Activated CD8-positive, alpha-beta T cell treated with anti-CD3 and anti-CD28 coated beads for 36 hours (primary cell): ENCODE measurements at places on chromosomes 3 and 15. TPM values are rescaled to one million over a fixed set of nuclear protein-coding genes. Genes with fewer than 3 reads are reported as not detected.

GRCh38 chr3:58989163-58989562, 60.7 kb downstream of the CFAP20DC start:
- no peak for DNase-seq

GRCh38 chr3:70818145-70818544, 505.7 kb upstream of the MDFIC2 start:
- DNase-seq, result no peak

- DNase-seq, result no peak
Observed at GRCh38 chr15:95558131-95558530, 772.4 kb upstream of the NR2F2 start.

CORO2B gene
- not detected for total RNA-seq

ROBO1 gene
- total RNA-seq, result 9.0 TPM

DNA sequence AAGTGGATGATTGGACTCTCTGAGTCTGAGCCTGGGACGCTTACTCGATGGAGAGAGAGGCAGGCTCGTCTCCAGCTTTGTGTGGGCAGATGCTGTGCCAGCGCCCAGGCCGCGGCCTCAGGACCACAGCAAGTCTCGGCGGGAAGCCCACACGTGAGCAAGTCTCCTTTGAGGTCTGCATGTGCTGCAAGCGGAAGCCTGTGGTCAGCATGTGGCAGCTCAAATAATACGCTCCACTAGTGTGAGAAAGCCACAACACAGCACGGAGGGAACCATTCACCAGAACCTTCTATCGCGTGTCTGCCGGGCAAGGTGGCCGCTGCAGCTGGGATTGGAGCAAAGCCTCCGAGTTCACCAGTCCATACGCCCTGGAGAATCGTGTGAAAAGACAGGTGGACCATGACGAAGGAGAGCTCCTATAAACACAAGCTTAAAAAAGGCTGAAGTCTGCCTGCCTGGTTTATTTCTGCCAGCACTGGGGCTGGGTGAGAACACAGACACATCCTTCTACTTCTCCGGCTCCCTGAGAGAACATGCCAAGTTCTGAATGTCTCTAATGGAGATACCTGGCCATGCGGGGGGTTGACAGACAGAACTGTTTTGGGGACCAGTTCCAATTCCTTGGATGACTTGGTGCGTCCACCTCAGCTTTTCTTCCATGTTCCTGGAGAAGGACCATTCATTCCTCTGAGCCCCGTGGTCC, 82.0 kb upstream of the LRIG1 start:
- peak; percentile 53 for DNase-seq

FSTL1 gene
- 2.9 TPM for total RNA-seq

DNA sequence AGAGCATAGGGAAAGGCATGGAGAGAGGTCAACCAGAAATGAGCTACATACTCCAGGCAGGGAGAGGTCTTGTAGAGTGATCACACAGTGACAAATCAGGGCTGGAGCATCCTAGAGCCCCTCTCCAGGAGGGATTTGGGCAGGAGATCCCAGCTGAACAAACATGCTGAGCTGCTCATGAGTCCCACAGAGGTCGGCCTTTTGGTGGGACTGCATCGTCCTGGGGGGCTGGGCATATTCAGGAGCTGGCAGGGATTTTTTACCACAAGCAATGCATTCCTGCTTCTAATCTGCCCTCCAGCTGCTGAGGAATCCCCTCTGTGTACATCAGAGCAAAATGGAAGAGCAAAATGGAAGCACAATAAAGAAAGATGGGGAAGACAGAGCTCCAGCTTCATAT, 94.9 kb downstream of the NTRK3 start:
- no peak for DNase-seq

DNA sequence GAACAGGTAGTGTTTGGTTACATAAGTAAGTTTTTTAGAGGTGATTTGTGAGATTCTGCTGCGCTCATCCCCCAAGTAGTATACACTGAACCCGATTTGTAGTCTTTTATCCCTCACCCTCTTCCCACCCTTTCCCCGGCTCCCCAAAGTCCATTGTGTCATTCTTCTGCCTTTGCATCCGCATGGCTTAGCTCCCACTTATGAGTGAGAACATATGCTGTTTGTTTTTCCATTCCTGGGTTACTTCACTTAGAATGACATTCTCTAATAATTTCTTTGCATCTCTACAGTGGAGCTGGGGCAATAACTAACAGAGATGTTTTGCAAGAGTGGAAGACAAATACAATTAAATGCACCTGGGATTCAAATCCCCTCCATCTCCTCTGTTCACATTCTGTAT, 93.2 kb downstream of the TP63 start:
- DNase-seq, result no peak

EHD4 gene
- total RNA-seq, result 22.3 TPM

LRTM1 gene
- total RNA-seq, result not detected

GRCh38 chr3:166663194-166663593, 716.9 kb downstream of the ZBBX start:
- DNase-seq, result no peak

PRTG gene
- not detected for total RNA-seq

DUOXA2 gene
- not detected for total RNA-seq

DNA sequence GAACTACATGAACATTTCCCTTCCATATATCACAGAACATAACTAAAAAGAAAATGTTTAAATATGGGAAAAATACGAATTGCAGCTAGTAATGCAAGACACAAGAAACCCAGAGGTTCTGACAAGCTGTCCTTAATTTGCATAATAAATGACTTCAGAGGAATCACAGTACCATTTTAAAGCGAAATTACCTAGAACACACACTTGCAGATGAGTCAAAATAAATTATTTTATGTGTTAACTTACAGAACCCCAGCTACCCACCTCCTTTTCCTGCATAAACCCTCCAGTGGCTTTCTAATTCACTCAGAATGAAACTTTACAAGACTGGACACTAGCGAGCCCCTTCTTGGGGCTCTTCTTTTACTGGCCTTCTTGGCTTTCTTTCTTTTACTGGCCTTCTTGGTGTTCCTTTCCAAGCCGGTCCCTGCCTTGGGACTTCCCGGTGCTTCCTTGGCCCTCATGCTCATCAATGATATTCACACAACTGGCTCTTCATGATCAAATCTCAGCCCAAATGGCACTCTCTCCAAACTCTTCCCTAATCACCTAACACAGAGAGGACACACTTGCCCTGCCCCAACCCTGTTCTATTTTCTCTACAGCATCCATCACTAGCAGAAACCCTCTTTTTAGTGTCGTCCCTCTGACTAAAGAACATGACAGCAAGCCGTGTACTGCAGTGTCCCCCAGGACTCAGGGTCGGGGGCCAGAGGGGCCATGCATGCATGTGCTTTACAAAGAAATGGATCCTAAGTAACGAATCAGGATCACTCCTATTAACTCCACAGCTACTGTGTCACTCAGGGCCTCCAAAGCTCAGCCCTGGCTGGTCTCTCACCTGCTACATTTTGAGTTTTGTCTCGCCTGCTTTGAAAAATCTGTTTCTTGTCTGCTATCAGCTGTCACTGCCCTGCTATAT, 4.8 kb downstream of the CHSY1 start:
- DNase-seq, result no peak

WDR6 gene
- 125 TPM for total RNA-seq

EPHA3 gene
- total RNA-seq, result not detected

GRCh38 chr3:150742679-150743078, 20.3 kb downstream of the SIAH2 start:
- no peak for DNase-seq

DNA sequence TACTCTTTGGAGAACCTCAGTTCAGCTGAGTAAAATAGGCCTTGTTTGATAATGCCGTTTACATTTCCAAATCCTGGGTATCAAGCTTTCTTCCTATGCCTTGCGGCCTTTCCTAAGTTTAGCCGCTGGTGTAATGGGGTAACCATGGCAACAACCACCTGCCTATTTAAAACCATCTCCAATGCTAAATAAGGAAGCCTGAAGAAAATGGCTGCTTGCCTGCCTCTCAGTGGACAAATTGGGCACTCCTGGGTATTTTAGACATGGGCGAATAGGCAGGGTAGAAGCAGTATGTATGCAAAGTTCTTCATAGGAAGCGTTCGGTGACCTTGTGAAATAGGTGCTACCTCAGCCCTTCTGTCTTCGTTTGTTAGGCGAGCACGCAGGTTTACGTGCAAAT, 122.7 kb downstream of the DGKG start:
- no peak for DNase-seq

RTP1 gene
- total RNA-seq, result not detected

CCR9 gene
- total RNA-seq, result 0.20 TPM

TMEM158 gene
- not detected for total RNA-seq

SERP1 gene
- total RNA-seq, result 115 TPM

SGO1 gene
- 26.5 TPM for total RNA-seq

KNG1 gene
- not detected for total RNA-seq

DNA sequence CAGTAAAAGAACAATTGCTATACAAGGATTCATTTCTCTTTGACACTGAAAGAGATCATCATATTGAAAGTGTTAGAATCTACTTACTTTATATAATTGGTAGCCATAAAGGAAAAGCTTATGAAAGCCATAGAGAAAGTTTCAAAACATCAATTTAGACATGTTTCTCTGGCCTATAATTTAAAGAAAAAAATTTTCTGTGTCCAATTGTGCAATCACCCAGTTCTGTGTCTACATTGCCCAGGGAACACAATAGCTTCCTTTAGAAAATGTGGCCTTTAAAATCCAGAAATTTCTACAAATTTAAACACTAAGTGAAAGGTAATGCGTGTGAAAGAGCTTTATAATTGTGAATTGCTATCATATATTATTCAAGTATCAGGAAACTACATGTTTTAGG, 259.2 kb downstream of the GBE1 start:
- no peak for DNase-seq

GRCh38 chr3:11982341-11982941, 21.7 kb upstream of the SYN2 start:
- no peak for DNase-seq

- no peak for DNase-seq
Observed at GRCh38 chr3:188320757-188321156, 166.8 kb downstream of the LPP start.

IQCF5 gene
- not detected for total RNA-seq

GRCh38 chr3:9361691-9362388, 1.0 kb upstream of the THUMPD3 start:
- DNase-seq, result no peak

DNA sequence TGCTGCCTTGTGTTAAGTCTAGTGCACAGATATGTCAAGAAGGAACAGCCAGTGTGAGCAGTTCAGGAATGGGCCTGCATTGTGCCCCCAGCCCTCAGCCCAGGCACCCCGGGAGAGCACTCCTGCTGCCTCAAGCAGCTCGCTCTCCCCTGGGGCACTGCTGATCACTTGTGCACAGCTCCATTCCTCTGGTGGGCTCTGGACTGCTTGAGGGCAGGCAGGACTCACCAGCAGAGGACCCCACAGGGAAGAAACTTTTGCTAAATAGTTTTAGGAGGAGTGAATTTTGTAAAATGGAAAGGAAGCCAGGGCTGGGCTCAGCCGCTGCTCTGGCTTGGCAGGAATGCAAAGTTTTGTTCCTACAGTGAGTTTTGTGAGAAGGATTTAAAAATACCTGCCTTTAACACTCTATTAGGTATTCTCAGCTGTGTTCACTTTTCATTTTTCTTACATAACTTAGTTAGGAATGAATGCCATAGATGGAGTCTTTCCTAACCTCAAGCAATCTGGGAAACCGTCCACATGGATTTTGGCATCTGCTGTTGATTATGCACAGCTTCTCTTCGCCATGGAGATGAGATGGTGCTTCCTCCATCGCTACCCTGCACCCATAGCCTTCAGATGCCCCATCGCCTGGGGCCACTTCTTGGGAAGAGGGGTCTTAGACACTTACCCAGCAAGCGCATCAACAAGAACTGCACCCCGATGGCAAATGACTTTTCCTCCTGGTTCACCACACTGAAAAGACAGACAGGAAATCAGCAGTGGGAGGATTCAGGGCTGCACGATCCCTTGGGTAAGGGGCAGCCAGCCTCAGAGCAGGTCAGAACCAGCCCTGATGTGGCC, 42.3 kb upstream of the RAB6B start:
- DNase-seq, result no peak

SLTM gene
- 89.9 TPM for total RNA-seq
